Foreskin keratinocyte (primary cell): ENCODE measurements at places on chromosomes 2 and 18. TPM values are rescaled to one million over a fixed set of nuclear protein-coding genes. Genes with fewer than 3 reads are reported as not detected.

SPC25 gene
- 11.4 and 15.4 TPM in 2 replicates for total RNA-seq

SLC19A3 gene
- 0.14 and 0.21 TPM in 2 replicates for total RNA-seq

MMADHC gene
- 110 and 119 TPM in 2 replicates for total RNA-seq

TMEM17 gene
- total RNA-seq, result 2.3 and 2.5 TPM in 2 replicates

TRABD2A gene
- total RNA-seq, result 1.1 and 1.5 TPM in 2 replicates

CD28 gene
- total RNA-seq, result not detected in 2 replicates

DNA sequence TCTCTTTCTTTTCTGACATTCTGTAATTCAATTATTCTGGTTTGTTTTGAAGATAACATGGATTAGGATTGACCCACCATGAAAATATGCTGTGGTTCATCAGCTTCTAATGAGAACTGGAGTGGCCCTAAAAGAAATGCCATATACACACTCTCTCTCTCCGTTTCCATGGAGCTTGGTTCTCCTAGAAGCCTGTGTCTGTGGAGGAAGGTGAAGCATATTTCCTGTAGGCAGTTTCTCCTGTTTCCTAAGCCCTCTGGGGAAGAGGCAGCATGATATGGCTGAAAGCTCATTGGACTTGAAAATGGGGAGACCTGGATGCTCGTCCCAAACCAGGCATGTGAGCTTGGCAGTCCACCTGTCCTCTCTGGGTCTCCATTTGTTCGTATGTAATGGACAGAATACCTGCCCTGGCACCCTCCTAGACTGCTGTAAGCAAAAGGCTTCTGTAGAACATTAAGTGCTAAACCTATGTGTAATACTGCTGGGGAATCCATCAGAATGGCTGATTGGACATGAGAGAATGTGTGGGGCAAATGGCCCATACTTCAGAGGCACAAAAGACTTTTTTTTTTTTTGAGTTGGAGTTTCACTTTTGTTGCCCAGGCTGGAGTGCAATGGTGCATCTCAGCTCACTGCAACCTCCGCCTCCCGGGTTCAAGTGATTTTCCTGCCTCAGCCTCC lies 75.3 kb upstream of the PPP1CB start:
- no peak for DNase-seq

DNA sequence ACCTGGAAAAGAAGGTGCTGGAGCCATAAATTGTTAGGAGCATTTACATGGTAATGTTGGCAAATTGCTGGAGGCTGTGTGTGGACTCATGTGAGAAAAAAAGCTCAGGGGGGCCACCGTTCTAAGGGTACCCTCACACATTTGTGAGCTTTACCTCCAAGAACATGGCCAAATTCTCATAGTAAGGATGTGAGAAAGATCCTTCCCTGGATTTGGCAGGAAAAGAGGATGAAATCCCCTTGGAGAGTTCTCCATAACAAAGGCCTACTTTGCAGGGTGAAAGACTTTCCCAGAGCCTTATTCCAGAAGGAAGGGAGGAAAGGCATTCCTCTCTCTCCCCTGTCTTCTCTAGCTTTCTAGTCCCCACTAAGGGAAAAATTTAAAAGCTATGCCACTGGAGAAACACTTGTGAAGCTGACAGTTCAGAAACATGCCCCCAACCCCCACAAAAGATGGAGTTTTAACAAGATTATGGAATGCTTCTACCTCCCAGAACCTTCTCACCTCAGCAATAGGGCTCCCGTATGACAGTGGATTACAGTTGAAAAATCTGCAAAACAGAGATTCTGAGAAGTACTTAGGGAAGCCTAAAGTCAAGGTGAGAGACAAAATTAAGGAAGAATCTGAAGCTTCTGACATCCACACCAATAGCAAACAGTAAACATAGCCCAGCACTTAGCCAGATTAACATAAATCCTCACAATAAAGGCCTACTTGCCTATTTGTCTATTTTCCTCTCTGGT lies 20.2 kb upstream of the ERMN start:
- DNase-seq, result no peak

DNA sequence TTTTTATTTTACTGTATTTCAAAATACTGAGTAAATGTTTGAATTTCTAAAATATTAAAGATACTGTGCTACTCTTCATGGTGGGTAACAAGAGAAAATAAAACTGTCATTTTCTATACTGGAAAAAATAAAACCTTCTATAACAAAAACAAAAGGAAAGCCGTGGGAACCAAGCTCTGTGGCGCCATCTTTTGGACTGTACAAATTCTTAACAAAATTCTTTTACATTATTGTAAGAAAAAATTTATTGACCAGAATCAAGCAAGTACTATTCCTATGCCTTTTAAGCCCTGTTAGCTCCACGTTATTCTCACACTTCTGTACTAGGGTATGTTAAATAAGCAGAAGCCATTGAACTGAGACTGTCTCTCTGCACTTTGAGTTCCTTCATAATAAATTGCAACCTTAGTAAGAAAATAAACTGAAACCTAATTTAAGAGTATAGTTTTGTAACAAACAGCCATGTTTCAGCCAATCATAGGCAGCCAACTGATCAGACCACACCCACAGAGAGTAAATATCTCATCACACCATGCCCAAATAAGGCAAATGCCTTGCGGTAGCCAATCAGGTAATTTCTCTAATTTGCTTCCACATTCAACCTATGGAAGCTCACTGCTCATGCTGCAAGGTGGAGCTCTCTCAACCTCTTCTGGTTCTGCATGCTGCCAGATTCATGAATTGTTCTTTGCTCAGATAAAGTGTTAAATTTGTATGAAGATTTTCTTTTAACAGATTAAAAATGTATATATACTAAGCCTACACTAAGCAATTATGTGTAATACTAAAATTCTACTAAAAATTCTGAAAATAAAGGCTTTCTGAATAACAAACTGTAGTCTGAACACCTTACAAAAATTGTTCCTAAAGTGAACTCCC lies 42.2 kb downstream of the HIBCH start:
- peak; percentile 55 for DNase-seq

GRCh38 chr2:71944806-71945602 lies 202.7 kb downstream of the CYP26B1 start:
- DNase-seq, result no peak

- DNase-seq, result no peak
Measured at GRCh38 chr18:56645415-56646016, 5.6 kb upstream of the WDR7 start.

GRCh38 chr2:234912437-234912836 lies 39.4 kb upstream of the SH3BP4 start:
- DNase-seq, result no peak

DNA sequence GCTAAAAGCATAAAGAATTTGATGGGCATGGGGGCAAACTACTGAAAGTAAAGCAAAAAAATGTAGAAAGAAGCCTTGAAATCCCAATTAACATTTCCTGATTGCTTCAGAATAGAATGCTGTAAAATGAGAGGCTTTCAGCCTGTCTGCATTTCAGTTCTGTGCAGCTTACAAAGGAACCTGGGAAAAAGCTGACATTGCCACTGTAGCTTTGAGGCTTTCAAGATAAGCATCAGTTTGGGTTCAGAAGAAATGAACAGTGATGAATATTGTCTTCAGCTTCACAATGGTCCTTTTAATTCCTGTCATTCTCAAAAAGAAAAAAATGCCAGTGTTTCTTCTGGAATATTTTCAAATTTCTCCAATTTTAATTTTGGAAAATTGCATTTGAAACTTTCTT lies 242.7 kb downstream of the LRRTM1 start:
- DNase-seq, result no peak

DNA sequence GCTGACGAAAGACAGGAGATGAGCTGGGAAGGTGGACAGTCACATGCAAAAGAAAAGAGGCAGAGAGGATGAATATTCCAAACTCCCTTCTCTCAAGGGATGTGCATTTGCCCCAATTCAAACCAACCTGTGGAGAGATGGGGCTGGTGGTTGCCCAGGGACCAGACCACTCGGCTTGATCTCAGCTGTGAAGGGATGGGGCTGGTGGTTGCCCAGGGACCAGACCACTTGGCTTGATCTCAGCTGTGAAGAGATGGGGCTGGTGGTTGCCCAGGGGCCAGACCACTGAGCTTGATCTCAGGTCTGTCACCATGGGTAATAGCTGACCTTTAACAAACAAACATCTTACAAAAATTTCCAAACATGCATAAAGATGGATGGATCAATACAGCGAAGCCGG lies 42.5 kb upstream of the SALL3 start:
- DNase-seq, result no peak

GRCh38 chr2:96427917-96428316 lies 77.2 kb downstream of the NEURL3 start:
- DNase-seq, result peak; percentile 100

DNA sequence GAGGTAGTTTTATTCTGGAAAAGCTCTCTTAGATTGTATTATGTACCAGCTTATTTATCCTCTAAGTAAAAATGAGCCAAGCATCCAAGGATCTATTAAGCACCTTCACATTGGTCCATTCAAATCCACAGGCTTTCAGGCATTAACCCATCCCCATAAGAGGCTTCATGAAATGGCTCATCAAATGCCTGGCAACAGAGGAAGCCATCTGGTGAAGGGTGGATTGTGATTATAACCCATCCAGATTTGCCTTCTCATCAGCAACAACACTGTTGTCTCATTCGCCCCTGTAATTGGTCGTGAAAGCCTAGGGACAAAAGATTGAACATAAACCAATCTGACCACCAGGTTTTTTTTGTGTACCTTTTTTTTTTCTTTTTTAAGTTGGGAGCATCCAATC lies 134.3 kb upstream of the TACR1 start:
- no peak for DNase-seq

DNA sequence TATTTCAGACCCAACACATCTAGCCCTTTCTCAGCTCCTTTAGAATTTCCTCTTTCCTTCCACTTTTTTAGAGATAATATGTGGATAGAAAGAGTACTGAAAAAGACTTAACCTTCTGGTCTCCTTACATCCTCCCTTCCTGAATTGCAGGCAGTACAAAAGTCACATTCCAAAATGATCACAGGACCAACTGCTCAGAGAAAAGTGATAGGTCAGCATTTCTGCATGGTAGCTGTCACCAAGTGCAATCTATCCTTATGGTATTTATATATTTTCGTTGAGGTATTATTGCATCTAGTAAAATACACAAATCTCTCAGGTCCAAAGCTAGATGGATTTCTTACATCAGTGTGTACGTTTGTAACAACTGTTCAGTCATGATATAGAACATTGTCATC lies 427.5 kb downstream of the LPIN1 start:
- DNase-seq, result no peak

DNA sequence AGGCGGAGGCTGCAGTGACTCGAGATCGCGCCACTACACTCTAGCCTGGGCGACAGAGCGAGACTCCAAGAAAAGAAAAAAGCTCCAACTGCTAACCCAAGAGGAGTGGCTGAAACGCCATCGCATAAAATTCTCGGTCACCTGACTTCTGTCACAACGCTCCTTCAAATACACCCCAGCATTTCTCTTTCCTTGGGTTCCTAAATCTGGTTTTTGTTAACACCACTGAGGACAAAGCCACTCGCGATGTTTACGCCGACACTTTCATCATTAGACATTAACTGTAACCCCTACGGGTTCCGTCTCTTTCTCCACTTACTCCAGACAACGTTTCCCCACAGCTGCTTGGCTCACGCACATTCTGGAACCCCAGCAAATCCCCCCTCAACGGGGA lies 679 bp downstream of the CLK1 start:
- DNase-seq, result peak; percentile 22

DNA sequence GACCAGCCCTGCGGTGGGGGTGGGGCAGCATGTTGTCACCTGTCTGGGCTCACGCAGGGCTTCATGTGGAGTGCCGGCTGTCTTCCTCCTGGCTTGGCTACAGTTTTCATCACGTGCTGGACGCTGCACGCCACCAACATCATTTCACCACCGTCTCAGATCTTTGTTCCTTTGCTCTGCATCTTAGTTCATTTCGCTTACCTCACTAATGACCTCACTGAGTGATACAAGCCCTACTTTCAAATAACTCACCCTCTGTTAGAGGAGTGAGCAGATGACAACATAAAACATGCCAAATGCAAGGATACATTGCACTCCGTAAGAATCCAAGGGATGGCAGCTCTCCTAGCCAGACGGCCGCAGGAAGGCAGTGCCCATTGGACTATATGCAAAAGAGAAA lies 527.5 kb downstream of the GALR1 start:
- no peak for DNase-seq

GRCh38 chr2:162537651-162538050 lies 193.7 kb downstream of the GCA start:
- no peak for DNase-seq

DNA sequence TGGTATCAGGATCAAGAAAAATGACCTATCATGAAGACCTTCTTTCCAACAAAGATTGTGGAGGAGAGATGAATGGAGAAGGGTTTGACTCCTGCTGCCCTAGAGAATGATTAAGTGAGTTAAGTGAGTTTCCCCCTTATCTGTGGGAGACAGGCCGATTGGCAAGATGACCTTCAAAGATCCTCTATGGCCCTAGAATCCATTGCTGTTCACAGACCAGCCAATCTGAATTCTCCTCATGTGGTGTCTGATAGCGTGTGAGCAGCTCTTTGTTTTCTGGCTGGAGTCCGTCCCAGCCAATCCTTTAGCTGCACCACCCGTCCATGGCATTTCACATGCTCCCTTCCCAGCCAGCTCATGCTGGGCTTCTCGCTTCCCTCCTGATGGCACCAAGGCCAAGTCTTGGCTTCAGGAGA lies 79.4 kb downstream of the MARCHF4 start:
- DNase-seq, result no peak

GRCh38 chr2:173343921-173344320 lies 10.8 kb upstream of the CDCA7 start:
- DNase-seq, result no peak
